ENCODE measurements at places on chromosomes 12 and 14.

GRCh38 chr12:54980341-54980740, 4.2 kb downstream of the TESPA1 start:
- DNase-seq: no peak

DNA sequence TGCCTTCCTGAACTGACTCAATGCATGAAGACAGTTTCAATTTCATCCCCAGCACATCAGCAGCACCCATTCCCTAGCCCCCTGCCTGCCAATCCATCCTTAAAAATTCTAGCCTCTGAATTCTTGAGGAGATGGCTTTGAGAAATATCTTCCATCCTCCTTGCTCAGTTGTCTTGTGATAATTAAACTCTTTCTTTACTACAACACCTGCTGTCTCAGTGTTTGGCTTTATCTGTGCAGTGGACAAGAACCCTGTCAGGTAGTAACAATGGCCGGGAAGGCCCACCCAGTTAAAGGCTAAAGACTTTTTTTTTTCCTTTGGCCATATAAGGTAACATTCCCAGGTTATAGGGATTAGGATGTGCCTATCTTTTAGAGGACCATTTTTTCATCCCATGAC, 114.4 kb upstream of the NAP1L1 start:
- DNase-seq: no peak

DNA sequence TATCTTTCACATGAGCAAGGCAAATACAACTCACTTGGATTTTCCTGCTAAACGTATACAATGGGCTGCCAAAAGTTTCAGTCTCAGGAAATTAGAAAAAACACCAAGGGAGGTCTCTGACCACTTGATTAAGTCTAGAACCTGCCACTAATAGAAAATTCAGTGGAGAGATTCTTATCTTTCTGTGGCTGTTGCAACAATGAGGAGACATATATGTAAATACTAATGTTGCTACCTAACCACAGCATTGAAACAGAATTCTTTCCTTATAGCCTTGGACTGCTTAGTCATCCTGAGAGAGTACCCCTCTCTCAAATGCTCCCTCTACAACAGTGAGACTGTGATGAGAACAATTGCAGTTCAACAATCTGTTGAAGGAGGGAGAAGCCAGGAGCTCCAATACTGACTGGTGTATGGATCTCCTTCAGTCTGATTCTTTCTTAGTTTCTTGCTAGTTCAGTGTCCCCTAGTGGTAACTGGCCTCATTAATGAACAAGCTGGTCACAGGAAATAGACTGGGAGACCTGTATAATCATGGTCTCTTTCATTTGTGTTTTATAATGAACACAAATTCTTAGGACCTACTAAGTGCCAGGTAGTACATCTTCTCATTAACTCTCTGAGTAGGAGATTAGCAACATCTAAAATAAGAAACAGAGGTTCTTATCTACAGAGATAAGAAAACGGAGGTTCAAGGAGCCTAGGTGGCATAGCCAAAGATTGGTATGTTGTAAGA, 164.5 kb downstream of the SLC38A4 start:
- peak; percentile 97 for DNase-seq

- peak; percentile 48 for DNase-seq
These were observed 126.1 kb downstream of the SLC38A6 start for GRCh38 chr14:61106959-61107641.

- DNase-seq: peak; percentile 14
These were observed 349.7 kb downstream of the NRXN3 start for GRCh38 chr14:78519863-78520262.

- DNase-seq: peak; percentile 69
These were observed 148.7 kb downstream of the SMOC1 start for GRCh38 chr14:70027785-70028428.

DNA sequence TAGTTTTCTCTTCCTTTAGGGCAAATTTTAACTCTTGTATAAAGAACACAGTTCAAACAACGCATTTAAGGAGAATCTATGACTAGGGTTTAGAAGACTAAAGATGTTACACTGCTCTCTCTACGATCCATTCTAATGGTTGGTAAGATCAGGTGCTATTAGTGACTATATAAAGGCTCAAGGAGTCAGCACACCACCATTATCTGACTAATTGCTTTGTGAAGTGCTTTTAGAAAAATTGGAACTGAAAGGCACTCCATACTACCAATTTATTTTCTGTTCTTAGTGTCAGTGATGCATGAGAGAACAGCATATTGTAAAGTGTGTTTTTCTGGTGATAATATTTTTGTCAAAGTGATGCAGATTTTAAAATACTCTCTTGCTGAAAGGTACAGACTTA, 136.8 kb downstream of the SYT1 start:
- no peak for DNase-seq

- DNase-seq: no peak
These were observed 17.4 kb downstream of the FMNL3 start for GRCh38 chr12:49689785-49690184.

DNA sequence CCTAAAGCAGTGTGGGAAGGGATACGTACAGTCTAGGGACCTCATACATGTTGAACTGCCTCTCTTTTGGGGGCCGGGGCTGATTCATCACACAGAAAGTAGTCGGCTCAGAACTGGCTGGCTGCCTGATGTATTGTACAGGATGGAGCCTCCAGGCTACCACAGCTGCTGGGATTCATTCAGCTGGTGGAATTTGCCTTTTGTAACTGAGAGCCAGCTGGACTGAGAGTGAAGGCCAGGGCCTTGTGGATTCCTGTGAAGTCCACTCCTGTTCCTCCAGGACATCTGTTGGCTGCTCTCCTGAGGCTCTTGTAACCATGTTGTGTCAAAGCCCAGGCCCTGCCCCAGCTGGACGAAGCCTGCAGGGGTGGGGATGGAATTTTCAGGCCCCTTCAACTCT, 116.3 kb upstream of the PRICKLE1 start:
- peak; percentile 99 for DNase-seq

DNA sequence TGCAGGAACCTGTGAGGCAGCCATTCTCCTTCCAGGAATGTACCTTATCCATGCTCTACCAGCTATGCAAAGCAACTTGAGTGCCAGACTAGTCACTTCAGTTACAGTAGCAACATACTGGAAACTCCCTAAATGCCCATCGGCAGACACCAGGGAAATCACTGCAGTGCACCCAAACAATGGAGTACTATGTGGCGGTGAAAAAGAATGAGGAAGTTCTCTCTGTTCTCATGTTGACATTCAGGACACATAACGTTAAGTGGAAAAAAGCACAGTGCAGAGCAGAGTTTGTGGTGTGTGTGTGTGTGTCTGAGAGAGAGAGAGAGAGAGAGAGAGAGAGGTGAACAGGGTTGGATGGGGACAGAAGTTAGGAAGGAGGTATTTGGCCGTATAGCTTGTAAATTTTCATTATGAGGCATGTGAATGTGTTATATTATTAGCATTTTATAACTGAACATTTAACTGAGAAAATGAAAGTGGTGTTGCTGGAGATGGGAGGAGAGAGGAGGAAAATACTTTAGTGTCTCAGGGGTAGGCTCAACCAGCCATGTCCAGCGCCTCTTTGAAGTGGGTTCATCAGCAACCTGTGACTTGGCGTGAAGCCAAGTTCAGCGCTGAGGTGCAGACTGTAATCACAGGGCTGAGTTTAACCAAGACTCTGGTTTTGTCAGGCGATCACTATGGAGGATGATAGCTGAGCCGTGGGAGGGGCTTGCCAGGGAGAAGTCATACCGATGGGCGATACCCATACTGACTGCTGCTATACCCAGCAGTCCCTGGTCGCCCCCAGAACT, 17.3 kb downstream of the TNFAIP2 start:
- no peak for DNase-seq

- no peak for DNase-seq
These were observed 49.9 kb downstream of the TRIM9 start for GRCh38 chr14:51044961-51045360.
